ENCODE measurements at places on chromosomes 7 and 10.

DNA sequence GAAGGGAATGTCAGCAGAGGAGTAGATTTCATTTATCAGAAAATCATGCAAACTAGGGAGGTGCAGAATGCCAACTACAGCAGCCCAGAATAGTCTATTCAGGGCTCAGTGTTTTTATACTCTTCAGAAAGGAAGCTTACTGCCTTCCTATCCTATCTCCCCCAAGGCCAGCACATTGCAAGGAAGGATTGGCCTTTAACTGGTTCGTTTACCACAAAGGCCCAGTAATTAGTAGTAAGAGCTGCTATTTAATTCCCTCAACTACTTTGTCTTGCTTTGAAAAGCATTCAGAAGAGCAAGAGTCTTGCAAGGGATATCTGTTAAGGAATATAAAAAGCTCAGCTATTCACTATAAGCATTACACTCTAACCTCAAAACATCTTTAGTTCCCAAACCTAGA lies 86.4 kb upstream of the RNF148 start:
- no peak for DNase-seq

GRCh38 chr10:102451105-102451969 lies at the start of gene C10orf95:
TSS of gene C10orf95 (minus strand) at chr10:102451543. CDS start at chr10:102451093, 450 bp downstream.
- no peak for DNase-seq

- DNase-seq = no peak
Measured at GRCh38 chr10:118980870-118981269, 48.6 kb upstream of the NANOS1 start.

GRCh38 chr7:120582916-120583315 lies 275.0 kb downstream of the TSPAN12 start:
- DNase-seq = no peak

DNA sequence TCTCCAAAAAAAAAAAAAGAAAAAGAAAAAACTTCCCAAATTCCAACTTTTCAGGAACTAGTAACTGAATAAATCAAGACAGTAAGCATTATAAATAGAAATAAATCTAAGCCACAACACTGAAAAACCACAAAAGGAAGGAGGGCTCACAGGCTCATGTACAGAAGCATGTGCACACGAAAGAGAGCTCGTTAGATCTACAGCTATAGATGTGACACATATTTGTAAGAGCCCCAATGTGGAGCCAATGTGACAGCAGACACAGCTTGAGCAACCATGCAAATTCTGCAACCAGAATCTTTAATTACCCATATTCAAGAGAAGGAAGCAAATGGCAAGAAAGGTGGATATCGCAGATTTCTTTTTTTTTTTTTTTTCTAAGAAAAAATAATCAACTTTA lies 94.7 kb downstream of the SORBS1 start:
- DNase-seq = no peak

- DNase-seq = no peak
Measured at GRCh38 chr10:13528123-13528874, 515 bp downstream of the BEND7 start.

DNA sequence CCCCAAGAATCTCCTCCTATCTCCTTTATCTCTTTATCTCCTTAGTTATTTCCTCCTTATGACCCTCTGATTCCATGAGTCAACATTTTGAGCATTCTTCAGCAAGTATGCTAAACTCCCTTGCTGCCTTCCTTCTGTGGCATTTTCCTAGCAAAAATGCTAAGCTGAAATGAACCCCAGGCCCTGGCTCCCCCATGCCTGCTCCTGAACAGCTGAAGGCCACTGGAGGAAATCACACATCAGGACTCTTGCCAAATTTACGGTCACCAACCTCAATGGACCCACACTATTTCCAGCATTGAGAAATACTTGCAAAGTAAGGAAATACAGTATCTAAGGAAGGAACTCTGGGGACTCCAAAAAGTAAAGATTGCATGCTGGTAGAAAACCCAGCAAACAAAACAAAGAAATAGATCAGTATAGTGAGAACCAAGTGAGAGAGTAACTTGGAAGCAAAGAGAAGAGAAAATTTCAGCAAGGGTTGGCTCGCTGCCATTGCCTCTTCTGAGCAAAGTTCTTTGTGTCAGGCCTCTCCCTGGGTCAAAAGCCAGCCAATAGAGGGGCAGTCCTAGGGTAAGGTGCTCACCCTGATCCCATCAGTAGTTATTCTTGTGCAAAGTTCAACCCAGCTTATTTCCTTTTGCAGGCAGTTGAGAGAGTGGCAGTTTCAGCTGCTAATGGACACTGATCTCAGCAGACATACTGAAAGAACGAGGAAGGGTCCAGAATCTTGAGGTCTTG lies 5.1 kb upstream of the PLEKHS1 start:
- DNase-seq = no peak

GRCh38 chr7:144775749-144776148 lies 60.1 kb downstream of the TPK1 start:
- DNase-seq = no peak

GRCh38 chr10:95266674-95267095 lies 24.1 kb downstream of the PDLIM1 start:
- no peak for DNase-seq

GRCh38 chr10:58016614-58017013 lies 251.1 kb downstream of the IPMK start:
- DNase-seq = no peak

DNA sequence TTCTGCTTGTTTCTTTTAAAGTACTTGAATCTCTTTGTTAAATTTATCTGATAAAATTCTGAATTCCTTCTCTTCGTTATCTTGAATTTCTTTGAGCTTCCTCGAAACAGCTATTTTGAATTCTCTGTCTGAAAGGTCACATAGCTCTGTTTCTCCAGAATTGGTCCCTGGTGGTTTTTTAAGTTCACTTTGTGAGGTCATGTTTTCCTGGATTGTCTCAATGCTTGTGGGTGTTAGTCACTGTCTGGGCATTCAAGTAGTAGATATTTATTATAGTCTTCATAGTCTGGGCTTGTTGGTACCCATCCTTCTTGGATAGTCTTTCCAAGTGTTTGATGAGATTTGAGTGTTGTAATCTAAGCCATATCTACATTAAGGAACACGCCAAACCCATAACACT lies 1060.6 kb downstream of the LRMDA start:
- DNase-seq = no peak

DNA sequence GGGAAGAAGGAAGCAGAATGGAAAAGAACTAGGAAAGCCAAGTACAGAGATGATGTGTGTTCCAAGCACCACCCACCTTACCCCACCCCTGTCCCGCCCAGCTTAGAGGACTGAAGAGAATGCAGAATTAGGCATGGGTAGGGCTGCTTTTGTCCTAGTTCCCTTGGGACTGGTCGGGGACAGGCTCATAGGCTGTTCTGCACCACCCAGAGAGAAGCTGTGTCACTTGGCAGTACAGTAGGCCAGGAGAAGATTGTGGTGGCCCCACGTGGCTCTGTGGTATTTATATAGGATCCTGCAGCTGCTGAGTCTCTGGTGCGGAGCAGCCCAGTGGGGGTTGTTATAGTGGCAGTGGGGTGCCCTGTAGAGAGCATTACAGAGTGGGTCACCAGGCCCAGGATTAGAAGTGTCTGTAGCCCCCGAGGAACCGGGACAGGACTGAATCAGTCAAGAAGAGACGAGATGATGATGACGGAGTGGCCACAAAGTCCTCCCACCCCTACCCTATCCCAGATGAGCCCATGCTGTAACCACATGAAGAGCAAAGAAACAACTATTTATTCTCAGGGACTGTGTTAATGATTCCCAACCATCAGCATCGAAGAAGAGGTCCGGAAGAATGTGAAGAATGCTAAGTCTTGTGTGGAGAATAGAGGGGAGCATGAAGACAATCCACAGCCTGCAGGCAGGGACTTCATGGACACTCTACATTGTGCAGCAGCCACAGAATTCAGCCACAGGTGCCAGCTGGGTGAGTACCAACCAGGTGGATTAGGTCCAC lies 88.9 kb downstream of the C1GALT1 start:
- no peak for DNase-seq

DNA sequence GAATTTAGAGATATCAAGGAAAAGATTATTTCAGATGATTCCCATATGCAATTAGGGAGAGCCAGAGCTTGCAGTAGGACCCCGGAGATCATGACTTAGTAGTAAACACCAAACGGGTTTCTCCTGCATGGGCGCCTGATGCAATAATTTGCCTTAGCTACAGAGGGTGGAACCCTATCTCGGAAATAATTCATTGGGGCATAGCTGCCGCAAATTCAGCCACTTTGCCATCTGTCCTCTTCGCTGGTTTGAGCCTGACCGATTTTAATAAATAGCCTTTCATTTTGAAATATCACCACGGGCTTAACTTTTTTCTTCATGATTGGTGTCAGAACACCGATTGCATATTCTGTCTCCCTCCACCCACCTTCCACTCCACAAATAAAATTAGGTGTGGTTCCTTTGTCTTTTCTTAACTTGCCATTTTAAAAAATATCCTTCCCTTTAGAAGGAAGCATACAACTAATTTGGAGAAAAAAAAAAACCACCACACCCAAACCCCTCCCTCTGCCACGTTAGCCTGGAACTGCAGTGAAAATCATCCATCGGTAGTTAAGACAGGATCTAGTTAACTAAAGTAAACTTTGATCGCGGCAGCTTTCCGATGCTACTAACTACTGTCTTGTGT lies 1.4 kb downstream of the GARS1 start:
- DNase-seq = no peak

GRCh38 chr7:73838642-73839041 lies 3.7 kb downstream of the METTL27 start:
- no peak for DNase-seq

DNA sequence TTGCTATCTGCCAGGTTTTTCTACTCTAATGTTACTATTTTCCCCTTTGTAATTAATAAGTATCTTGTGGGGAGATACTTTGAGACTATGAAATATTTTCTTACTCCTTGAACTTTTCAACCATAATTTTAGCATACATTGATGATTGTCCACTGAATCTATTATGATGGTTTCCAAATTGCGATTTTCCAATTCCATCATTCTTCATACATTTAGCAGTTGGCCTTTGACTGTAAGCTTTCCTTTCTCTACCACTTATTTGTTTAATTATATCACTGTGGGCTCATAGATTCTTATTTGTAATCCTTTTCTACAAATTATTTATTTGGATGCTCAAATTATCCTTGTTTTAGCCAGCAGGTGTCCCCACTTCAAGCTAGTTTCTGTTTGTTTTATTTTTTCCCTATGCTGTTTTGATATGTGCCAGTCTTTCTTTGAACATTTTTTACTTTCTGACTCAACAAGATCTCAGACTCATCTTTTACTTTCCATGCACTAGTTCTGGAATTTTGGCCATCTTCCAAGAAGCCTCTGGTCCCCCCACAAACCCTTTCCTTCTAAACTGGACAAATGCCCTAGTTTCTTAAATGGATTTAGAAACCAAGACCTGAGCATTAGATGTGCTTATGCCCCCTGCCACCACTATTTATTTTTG lies 11.4 kb upstream of the MRPS16 start:
- DNase-seq = no peak

- DNase-seq = no peak
Measured at GRCh38 chr10:75525646-75526045, 94.2 kb downstream of the LRMDA start.
